ENCODE measurements at places on chromosomes 3 and 15.

GRCh38 chr3:126442094-126442855 is 33.4 kb downstream of the ZXDC start:
- DNase-seq = no peak

DNA sequence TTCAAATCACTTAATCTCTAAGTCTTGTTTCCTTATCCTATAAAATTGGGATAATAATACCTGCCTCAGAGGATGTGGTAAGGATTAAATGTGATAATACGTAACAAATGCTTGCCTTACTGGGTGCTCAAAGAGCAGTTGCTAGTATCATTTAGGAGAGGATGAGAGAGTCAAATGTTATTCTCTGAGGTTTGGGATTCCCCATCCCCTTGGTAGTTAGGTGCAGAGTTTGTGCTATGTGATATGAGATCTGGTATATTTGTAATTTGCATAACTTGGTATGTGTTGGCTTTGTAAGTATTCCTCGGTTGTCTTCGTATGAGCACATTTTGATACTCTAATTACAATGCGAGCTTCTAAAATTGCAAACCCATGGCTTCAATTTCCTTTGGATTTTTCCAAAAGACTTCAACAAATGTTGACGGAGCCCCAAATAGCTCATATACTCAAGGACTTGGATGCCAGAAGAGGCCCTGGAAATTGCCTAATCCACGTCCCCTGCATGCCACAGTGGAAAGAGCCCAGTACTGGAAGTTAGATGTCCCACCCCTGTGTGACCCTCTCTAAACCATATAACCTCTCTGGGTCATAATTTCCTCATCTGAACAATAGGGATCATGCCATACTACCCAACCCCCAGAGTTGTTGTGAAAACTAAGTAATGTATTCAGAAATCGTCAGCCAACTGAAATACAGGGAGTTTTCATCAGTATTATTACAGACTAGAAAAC is 85.0 kb downstream of the FBN1 start:
- DNase-seq = no peak

GRCh38 chr3:142725357-142725739 is 1.5 kb downstream of the TRPC1 start:
- no peak for DNase-seq

- no peak for DNase-seq
Measured at GRCh38 chr3:37594873-37595783, 266.6 kb upstream of the CTDSPL start.

DNA sequence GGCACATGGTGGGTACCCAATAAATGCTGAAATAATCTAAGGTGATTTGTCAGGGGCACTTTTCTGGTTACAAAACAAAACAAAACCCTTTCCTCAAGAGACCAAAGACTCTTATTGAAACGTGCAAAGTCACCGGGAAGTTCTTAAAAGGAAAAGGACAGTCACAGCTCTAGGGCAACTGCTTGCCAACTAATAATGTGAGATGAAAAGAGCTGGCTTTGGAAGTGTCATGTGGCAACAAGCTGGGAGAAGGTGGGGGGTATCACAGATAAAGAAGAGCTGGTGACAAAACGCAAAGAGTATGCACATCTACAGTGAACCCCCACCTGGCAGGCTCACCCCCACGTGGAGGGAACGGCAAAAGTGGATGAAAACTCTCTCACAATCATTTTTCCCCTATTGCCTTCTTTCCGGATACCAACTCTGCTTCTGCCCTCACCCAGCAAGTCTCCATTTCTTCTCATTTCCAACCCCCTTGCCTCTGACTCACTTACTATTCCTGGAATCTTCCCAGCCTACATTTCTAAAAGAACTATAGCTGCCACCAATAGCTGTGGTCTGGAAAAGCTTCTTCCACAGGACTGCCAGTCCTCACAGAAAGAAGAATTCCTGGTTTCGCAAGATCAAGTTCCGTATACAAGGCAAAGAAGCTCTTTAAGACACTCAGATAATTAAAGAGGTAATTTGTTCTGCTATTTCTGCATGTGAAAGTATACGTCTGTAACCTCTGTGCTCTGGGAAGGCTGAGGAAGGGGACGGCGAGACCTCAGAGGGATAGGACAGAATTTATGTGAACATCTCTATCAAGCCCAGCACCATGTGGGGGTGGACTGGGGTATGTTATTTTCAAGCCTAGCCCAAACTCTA is 21.8 kb upstream of the ANPEP start:
- DNase-seq = no peak

- peak; percentile 25 for DNase-seq
Measured at GRCh38 chr3:18489939-18490338, 64.8 kb upstream of the SATB1 start.

- no peak for DNase-seq
Measured at GRCh38 chr15:50815958-50816590, 50.6 kb upstream of the SPPL2A start.

- no peak for DNase-seq
Measured at GRCh38 chr3:27340534-27340933, 28.6 kb downstream of the NEK10 start.

GRCh38 chr3:72533591-72534473 is 314.4 kb downstream of the SHQ1 start:
- DNase-seq = no peak
